ENCODE measurements at places on chromosomes 4 and X.
A peak's percentile ranks its signal among the peaks of the same experiment; 100 is the strongest.

- DNase-seq: peak; percentile 86
Observed at GRCh38 chr4:145936997-145937901, 1.4 kb downstream of the ZNF827 start.

- DNase-seq: no peak
Observed at GRCh38 chrX:122835886-122836285, 348.2 kb upstream of the GRIA3 start.

- DNase-seq: peak; percentile 57
Observed at GRCh38 chr4:1593881-1594345, 90.2 kb downstream of the FAM53A start.

DNA sequence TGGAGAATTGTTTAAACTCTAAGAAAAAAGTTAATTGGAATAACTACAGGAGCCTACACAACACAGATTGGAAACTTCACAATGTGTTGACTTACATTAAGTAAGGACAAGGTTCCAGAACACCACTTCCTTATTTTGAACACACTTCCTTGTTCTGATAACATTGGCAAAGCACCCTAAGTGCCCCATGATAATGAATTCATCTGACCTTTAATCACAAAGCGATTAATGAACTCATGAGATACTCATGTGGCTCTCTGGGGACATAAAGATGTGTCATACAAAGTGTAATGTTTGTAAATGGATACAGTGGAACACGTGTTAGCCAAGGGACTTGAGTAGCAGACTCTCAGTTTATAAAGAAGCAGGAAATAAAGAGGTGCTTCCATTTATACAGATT is 69.0 kb upstream of the ATOH1 start:
- no peak for DNase-seq

DNA sequence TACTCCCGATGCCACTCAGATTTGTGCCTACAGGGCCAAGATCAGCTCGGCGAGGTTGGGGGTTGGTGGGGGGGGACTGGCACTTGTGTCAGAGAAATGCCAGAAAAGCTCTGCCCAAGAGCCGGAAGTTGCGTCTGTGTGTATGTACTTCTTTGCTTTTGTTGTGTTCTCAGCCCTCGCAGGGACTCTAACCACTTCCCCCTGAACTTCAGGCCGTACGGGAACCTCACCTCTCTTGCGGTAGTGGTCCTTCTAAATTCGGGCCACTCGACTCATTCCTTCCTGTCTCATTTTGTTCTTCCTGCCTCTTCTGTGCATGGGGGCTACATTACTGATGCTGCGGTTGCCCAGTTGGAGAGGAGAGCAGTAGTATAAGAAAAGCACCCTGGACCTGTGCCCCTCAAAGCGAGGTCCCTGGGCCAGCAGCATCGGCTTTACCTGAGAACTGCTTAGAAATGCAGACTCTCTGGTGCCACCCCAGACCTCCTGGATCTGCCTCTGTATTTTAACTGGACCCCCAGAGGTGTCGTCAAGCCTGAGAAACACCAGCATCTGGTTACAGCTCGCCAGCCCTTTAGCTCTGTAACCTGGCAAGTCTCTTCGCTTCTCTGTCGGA is 146.3 kb upstream of the RPS6KA3 start:
- DNase-seq: no peak

DNA sequence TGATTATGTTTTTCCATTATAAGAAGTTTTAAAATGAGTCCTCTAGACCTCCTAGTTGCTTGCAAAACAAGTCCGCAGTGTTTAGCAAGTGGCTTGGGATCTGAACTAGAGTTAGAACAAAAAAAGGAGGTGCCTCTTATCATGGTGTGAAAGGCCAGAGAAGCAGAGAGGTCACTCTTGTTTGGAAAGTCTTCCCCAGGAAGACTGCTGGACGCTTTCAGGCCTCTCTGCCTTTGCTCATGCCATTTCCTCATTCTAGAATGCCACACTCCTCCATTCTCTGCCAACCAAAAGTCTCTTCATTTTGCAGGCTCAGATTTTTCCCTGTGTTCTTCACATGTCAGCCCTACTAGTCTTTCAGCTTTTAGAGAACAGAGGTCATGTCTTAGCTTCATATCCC is 14.9 kb downstream of the PARM1 start:
- DNase-seq: no peak

DNA sequence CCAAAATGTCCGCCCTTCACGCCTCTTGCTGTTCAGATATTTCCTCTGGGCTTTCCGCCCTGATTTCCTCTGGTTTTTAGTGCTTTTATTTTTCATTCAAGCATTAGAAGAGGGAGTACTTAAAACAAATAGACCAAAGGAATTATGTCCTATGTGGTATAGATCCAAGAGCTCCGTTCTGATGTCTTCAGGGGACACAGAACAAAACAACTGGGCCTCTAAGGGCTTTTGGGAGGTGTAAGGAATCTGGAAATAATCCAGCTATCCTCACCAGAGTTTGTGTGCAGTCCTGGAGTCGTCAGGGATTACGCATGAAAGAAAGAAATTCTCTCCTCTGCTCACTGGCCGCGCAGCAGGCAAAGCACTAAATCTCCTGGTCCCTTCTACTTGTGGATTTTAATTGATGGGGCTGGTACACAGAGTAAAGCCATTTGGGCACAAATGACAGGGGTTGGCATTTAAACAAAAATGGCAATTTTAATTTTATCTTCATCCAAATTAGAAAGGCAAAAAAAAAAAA is 999.2 kb downstream of the ADGRL3 start:
- no peak for DNase-seq

- DNase-seq: peak; percentile 26
Observed at GRCh38 chr4:7377223-7377865, 57.4 kb downstream of the PSAPL1 start.

DNA sequence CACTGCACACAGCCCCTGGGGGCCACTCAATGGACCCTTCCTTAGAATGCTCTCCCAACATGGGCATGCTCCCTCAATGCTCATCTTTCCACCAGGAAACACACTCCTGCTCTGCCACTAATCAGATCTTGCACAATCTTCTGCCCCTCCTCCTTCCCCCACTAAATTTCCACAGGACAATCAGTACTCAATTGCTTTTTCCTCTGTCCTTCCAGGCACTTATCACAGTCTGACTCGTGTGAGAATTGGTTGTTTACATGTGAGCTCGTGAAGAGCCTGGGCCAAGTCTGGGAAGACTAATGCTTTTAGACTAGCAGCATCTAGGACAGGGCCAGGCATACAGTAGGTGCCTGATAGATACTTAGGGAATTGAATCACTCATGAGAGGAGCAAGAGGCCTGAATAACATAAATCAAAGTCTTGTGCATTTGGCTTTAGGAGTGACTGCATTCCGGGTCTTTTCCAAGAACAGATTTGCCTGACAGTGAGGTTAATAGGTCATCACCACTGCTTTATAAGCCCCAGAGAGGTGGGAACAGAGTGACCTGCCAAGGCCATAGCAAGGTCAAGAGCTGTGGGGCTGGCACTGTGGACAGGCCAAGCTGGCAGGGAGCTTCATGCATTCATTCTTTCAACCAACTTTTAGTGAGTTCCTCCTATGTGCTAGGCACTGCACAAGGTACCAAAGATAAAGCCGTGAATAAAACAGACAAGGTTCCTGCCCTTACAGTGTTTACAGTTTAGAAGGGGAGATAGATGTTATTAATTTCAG is 55.0 kb downstream of the PRPS1 start:
- DNase-seq: no peak

DNA sequence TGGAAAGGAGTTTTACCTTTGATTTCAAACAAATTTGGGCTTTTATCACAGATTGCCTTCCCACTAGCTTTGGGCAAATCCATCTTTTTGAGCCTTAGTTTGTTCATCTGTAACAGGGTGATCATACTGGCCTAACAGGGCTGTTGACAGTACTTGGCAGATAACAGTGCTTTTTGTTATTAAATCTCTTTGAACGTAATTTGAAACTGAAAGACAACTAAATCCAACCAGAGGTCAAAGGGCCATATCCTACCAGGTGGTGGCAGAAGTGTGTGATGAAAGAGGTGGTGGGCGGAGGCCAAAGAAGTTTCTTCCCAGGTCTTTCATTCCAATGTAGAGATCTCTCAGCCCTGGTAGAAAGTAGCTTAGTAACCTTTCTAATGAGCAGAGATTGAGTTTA is 35.2 kb upstream of the TADA2B start:
- no peak for DNase-seq

GRCh38 chr4:17313194-17313593 is 198.7 kb downstream of the QDPR start:
- no peak for DNase-seq

GRCh38 chr4:152257601-152258066 is 278.3 kb downstream of the FBXW7 start:
- no peak for DNase-seq

DNA sequence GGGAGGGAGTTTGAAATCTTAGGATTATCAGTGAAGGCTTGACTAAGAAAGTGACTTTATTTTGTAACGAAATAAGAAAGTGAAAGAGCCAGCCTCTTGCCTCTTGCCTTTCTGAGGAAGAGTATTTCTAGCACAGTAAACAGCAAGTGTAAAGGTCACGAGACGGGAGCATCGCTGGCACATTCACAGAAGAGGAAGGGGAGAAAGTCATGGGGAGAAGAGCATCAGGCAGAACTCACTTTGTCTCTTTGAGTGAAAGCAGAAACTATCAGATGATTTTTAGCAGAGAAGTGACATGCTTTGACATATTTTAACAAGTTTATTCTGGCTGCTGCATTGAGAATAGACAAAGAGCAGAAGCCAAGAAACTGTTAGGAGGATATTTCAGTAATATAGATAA is 313.8 kb downstream of the CAMK2D start:
- DNase-seq: no peak

DNA sequence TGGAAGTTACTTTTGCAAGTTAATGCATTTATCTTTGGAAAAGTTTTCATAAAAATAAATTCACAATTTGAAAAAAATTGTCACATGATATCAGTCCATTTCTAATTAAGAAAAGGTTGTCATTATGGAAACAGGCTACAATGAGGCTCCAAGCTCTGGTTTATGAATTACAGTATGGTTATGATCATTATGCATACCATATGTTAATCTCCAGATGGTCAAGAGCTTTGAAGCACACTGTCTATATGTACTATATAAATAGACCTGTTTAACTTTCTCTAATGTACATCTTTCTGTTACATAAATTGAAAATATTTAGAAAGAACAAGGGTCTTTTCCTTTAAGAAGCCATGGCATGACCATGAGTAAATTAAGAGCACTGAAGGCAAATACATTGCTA is 2338.8 kb downstream of the PCDH7 start:
- no peak for DNase-seq

DNA sequence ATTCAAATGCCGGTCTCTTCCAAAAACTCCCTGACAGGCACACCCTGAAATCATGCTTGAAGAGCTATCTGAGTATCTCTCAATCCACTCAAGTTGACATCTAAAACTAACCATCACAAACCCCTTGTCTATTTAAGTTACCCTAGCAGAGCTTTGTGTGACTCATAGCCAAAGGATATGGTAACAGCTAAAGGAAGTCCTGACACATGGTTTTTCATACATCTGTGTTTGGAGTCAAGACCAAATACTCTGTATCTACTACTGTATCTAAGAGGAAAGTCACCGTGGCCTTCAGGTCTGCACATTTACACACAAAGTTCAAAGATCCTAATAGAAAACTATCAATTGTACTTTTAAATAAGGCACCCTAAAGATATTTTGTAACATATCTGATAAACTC is 239.6 kb upstream of the VCX start:
- DNase-seq: no peak

DNA sequence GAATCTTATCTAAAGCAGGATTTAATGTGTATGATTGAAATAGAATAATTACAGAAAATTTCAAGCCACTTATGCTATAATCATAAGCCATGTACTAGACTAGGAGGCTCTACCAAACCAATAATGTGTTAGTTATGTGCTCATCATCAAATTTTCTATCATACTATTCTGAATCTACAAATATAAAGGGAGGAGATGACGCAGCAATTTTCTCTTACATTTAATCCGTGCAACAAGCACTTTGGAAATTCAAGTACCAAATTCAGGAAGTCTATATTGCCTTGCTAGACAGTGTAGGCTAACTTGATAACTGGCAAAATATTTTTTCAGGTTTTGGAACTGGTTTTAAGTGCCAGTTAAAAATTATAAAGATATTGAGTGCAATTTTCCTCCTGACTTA is 283.5 kb downstream of the C4orf33 start:
- no peak for DNase-seq

DNA sequence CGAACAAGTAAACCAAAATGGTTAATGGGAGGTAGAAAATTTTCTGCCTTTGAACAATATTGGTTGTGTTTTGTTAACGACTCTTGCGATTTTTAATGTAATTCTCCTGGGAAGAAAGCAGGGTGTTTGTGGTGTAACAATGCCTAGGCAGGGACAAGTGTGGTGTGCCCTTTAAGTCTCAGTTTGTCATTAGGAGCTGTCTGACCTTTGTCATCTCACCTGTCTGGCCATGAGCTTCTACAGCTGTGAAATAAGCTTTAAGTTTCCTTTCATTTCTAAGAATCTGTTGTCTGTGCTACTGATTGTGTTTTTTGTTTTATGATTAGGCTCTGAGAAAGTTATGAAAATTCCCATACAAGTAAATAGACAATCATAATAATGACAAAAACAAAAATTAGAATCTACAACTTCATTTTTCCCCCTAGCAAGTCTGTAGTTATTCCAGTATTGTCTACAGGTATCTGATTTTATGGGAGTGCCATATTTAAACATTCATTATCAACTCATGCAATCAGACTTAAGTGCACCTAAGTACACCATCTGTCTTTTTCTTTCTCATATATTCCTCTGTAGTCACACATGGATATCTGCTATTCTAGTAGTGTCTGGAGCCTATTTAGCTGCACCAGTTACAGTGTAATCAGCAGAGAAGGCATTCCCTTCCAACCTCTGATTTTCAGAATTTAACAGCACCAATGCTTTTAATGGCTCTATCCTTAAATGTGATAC is 203.5 kb downstream of the PPARGC1A start:
- no peak for DNase-seq

- no peak for DNase-seq
Observed at GRCh38 chr4:104907991-104908390, 238.7 kb upstream of the TET2 start.

DNA sequence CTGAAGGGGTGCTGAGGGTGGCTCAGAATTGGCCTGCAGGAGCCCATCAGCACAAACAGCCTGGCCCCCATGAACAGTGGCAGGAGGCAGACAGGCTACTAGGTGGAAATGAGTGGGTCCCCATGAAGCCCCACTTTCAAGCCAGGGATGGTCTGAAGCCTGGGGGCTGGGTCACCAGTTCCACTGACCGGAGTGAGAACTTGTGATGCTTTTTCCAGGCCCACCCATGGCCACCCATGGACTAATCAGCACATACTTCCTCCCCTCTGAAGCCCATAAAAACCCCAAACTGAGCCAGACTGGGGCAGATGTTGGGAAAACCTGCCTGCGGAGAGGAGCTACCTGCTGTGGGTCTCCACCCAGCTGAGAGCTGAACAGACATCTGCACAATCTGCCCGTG is 284.1 kb downstream of the EVC2 start:
- no peak for DNase-seq

All from aorta (tissue), 5 donors.